ENCODE measurements at places on chromosomes 6 and 20.

- DNase-seq = no peak
Measured at GRCh38 chr6:14732844-14733757, 512.8 kb upstream of the JARID2 start.

DNA sequence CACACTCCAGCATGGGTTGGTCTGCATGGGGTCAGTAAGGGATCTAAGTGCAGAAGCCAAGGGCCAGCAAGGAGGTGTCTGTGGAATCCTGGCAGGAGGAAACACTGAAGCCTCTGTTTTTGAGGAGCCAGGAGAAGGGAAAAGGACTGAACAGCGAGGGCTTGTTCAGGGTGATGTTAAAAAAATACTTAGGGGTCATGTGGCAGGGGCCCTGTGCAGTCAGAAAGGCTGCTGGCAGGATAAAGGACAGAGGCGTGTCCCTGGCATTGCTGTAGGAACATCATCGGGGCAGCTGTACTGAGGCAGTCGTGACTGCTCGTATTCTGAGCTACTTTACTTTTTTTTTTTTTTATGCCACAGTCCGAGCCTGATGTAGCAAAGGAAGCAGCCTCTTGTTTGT, 127.1 kb upstream of the ZFP64 start:
- no peak for DNase-seq

GRCh38 chr20:34420146-34420545, 57.1 kb downstream of the ITCH start:
- DNase-seq = no peak

DNA sequence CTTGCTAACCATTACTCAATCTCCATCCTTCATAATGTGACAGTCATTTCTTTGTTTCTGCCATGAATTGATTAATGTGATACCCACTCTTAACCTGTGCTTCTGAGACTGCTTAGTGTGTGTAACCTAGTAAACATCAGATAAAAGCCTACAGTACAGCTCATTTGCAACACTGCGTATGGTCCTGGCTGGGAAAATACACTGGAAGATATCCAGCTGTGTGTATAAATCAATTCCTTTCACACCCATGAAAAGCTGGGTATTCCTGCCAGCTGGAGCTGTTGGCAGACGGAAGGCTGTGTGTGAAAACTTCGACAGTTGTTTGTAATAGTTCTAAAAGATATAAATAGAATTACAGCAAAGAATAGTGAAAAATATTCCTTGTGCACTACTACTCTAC, 509.2 kb downstream of the FRK start:
- DNase-seq = no peak

DNA sequence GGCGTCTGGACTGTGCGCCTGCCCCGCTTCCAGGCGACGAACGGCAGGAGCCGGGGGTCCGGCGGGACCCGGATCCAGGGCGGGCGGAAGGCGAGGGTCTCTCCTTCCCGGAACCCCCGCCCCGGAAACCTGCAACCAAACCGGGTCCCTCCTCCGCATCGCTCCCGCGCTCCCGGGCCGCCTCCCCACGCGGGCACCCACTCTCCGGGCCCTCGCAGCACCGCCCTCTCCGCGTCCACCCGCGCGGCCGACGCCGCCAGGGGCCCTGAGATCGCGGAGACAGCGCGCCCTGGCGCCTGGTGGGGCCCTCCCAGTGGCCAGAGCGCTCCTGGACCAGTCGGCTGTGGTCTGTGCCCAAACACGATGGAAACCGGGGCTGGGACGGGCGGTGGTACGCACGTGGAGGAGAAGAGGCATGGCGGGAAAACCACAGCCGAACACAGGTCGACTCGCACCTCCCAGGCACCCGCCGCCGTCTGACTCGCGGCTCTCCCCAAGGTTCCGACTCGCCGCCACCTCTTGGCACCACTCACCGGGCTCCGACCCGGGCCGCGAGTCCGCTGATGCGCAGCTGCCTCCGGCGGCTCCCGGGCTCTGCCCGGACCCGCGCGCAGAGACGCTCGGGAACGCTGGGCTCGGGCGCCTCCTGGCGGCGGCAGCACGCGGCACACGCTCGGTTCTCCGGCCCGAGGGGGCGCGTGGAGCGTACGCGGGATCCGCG, 7.9 kb downstream of the NKX2-2 start:
- no peak for DNase-seq

DNA sequence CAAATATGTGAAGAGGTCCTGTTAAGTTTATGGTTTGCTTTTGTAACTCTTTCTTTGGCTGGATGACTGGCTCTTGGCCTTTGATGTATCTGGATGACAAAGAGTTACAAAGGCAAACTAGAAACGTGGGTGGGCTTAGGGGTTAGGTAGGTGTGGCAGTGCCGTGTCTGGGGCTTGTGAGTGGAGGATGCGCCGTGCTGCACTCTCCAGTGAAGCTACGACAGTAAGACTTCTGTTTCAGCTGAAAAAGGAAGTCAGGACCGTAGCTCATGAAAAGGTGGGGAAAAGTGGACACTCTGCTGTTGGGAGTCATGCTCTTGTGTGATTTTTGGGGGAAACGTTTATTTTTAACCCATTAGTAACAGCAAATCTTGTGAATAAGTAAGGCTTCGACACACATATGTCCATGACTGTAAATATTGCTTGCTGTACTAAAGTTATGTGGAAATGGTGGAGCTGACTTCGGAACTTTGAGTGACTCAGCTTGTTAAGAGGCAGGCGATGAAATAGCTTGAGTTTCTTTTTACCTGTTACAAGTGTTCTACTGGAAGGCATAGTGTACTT, 45.6 kb downstream of the DUSP22 start:
- no peak for DNase-seq
